ENCODE measurements at places on chromosomes 1 and 21.

DNA sequence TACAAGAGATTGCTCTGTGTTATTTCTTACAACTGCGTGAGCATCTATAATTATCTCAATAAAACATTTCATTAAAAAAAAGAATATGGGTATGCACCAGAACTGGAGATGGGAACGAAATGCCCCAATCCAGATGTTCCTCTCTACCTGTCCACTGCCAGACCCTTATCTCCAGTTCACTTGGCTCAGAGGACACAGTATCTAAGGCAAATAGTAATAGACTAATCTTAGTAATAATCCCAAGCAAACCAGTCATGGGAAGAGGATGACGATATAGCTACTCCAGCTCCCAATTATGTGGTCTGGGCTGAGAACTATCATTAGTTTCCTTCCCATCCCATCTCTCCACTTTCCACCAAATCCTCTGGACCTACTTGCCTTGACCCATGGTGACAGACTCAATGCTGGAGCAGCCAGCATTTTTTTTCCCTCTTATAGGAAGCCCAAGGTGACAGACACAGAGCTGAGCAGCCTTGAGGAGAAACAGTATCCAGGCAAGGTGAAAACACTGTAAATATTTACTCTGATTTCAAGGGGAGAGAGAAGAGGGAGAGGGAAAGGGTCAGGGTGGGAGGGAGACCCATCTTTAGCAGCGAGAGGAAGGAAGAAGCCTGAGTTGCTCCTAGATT is 28.7 kb downstream of the DDX20 start:
- DNase-seq, result no peak

DNA sequence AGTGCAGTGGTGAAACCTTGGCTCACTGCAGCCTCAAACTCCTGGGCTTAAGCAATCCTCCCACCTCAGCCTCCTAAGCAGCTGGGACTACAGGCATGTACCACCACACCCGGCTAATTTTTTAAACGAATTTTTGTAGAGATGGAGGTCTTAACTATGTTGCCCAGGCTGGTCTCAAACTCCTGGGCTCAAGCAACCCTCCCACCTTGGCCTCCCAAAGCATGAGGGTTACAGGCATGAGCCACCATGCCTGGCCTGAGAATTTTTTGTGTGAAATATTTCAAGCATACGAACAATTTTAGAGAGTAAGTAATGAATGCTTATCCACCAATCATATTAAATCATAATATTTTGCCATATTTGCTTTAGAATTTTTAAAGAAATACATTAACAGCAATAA is 51.6 kb downstream of the MROH9 start:
- no peak for DNase-seq

- no peak for DNase-seq
Measured at GRCh38 chr1:214573386-214574318, 22.2 kb upstream of the PTPN14 start.

GRCh38 chr1:196558411-196558810 is 49.8 kb downstream of the KCNT2 start:
- DNase-seq, result no peak

DNA sequence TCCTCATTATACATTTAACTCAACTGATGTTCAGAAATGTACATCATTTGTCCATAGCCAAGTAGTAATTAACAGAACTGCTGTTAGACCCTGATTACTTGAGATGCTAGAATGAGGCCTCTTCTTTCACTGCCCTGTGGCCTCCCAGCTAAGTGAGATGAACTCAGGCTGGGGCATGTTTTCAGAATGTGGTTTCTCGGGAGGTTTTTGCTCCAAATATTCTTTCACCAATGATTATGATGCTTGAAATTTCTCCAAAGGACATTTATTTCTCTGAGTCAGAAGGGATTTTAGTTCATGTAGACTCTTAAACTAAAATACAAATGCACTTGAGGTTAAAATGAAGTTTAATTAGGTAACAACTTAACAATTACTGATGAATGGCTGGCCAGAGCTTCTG is 34.6 kb upstream of the ADAMTS5 start:
- no peak for DNase-seq

DNA sequence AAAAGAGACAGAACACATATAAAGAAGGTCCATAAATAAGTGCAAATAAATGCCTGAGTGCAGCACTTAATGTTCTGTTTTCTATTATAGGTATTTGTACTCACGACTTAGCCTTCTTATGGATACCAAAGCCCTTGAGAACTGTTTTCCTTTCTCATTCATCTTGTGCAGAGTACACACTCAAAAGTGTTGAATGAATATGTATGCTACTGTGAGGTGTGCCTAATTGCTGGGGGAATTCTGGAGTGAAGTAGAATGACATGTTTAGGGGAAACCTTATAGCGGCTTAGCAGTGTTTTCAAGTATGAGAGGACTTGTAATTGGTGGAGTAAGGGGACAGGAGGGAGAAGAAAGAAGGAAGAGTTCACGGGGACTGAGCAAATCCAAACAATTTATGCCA is 157.6 kb downstream of the CACNA1E start:
- DNase-seq, result no peak

GRCh38 chr21:33588485-33589335 is at the start of gene DONSON:
Gene DONSON, minus strand, starts transcription at chr21:33588684. Its CDS starts 43 bp downstream, at chr21:33588641.
- DNase-seq, result peak; percentile 80

DNA sequence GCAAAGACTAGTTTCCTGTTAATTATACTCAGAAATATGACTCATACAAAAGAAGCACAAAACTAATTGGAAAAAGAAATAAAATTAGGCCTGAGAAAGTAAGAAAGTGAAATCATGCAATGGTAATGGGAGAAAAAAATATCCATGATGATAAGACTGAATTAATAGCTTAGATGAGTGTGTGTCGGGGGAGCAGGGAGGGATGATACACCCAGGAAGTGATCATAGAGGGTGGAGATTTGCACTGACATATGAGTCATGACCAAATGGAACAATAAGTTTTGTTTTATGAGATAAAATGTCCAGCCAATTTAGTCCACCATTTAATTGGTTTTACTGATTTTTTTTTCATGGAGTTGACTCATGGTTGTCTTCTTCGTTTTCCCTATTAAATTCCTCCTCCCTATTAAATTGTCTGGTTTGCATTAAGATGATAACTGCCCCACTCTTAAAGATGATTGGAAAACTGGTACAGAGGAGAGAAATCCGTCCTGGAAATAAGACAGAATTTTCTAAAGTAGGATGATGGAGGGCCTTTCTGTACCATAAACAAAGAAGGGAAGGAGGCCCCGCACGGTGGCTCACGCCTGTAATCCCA is 111.7 kb upstream of the KCNJ6 start:
- DNase-seq, result no peak

- DNase-seq, result no peak
Measured at GRCh38 chr1:84107955-84108354, 36.1 kb upstream of the PRKACB start.

DNA sequence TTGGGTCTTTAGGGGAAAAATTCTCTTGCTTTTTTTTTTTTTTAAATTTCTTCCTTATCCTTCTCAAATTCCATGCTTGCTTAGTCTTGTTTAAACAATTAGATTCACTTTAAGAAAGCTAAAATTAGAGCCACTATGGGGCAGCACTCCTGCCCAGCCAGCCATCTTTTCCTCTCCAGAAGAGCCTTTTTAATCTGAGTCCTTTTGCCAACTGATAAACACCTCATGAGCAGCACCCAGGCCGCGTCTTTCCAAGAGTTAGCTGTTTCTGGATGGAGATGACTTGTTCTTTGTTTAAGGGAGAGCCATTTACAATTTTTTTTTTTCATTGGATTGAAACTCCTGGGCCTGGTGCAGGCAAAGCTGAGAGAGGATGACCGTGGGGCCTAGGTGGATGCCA is 53.3 kb upstream of the TSPAN2 start:
- DNase-seq, result no peak

- no peak for DNase-seq
Measured at GRCh38 chr1:19088717-19089442, 121.2 kb downstream of the UBR4 start.

DNA sequence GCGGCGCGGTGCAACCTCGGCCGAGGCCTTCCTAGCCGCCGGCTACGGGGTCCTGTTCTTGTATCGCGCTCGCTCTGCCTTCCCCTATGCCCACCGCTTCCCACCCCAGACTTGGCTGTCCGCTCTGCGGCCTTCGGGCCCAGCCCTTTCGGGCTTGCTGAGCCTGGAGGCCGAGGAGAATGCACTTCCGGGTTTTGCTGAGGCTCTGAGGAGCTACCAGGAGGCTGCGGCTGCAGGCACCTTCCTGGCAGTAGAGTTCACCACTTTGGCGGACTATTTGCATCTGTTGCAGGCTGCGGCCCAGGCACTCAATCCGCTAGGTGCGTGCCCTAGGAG is 379 bp downstream of the PPCS start:
- peak; percentile 34 for DNase-seq

GRCh38 chr21:35663856-35664606 is 396.3 kb downstream of the SETD4 start:
- DNase-seq, result no peak

- DNase-seq, result no peak
Measured at GRCh38 chr1:31822766-31823165, 6.9 kb upstream of the SPOCD1 start.

- no peak for DNase-seq
Measured at GRCh38 chr21:30164796-30165195, 1.8 kb downstream of the CLDN17 start.

- DNase-seq, result no peak
Measured at GRCh38 chr1:245558069-245558468, 403.3 kb downstream of the KIF26B start.

GRCh38 chr21:14306126-14306907 is 76.6 kb downstream of the HSPA13 start:
- DNase-seq, result no peak

DNA sequence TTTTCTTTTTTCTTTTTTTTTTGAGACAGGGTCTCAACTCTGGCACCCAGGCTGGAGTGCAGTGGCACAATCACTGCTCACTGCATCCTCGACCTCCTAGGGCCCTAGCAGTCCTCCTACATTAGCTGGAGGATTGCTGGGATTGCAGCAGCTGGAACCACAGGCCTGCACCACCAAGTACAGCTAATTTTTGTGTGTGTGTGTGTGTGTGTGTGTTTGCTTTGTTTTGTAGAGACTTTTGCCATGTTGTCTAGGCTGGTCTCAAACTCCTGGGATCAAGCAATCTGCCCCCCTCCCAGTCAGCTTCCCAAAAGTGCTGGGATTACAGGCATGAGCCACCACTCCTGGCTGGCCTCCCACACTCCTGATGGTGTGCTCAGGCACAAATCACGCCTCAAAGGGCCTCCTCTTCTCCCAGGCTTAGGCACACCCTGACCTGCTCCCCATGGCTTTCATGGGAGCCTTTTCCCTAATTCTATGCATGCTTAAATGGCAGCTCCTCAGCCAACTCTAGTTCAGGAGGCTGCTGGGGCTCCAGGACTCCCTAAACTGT is 9.4 kb downstream of the FAM229A start:
- no peak for DNase-seq

GRCh38 chr1:110872745-110873720 is at the start of gene CD53:
Gene CD53, plus strand, starts transcription at chr1:110873148. Its CDS starts 18,261 bp downstream, at chr1:110891409.
- no peak for DNase-seq

- DNase-seq, result no peak
Measured at GRCh38 chr1:97074771-97075170, 353.2 kb downstream of the PTBP2 start.

- DNase-seq, result no peak
Measured at GRCh38 chr1:23964790-23965740, 5.4 kb downstream of the PNRC2 start.

DNA sequence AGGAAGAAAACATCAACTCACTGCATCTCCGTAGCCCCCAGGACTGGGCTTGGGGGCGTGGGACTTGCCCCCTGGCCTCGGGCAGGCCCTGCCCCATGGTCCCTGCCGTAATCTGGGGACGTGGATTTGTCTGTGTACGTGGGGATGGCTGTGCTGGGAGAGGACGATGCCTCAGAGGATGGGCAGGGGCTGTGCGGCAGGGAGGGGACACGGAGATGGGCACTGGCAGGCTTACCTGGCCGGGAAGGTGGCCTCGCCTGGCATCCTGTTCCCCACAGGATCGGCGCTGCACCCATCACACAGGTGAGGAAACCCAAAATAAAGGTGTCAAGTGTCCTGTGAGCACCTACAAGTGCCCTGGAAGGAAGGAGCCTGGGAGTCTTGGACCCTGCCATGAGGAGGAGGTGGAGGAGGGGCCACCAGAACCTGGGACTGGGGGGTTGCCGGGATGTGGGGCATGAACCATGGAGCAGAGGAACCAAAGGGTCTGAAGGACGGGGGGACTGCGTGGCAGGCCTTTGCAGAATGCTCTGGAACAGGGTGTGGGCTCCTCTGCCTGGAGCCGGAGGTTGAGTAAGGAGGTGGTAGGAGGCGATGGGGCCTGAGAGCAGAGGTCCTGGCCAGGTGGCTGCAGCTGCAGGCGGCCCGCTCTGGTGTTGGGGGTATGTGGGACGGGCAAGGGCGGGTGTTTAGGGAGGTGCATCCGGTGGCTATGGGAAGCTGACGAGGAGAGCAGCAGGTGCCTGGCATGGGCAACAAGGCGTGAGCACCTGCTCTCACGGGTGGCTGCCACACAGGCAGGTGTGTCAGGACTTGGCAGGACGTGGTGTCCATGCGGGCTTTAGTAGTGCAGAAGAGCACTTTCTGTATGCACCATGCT is 27.8 kb upstream of the LRRC3 start:
- no peak for DNase-seq

- no peak for DNase-seq
Measured at GRCh38 chr1:38166461-38166860, 119.9 kb upstream of the POU3F1 start.

GRCh38 chr1:40676501-40676900 is 11.0 kb upstream of the RIMS3 start:
- DNase-seq, result no peak
